Activated CD4-positive, alpha-beta T cell treated with anti-CD3 and anti-CD28 coated beads, Interleukin-2, amount 10 ng/mL, durations not matched to agents 7 days and 5 days (primary cell): ENCODE measurements at places on chromosomes 4 and X. TPM values are rescaled to one million over a fixed set of nuclear protein-coding genes. Genes with fewer than 3 reads are reported as not detected.

MAP7D2 gene
- 0.21 TPM for total RNA-seq

MAOB gene
- total RNA-seq, result not detected

LONRF3 gene
- 0.29 TPM for total RNA-seq

FGFBP2 gene
- 5.6 TPM for total RNA-seq

IL21 gene
- 1.0 TPM for total RNA-seq

ADH1B gene
- total RNA-seq, result not detected

YIPF7 gene
- total RNA-seq, result not detected

BGN gene
- not detected for total RNA-seq

GPRIN3 gene
- total RNA-seq, result 51.1 TPM

SOWAHB gene
- not detected for total RNA-seq

CFAP299 gene
- total RNA-seq, result not detected

CENPVL1 gene
- not detected for total RNA-seq

TACR3 gene
- total RNA-seq, result not detected
